ENCODE measurements at places on chromosomes 1 and 21.

DNA sequence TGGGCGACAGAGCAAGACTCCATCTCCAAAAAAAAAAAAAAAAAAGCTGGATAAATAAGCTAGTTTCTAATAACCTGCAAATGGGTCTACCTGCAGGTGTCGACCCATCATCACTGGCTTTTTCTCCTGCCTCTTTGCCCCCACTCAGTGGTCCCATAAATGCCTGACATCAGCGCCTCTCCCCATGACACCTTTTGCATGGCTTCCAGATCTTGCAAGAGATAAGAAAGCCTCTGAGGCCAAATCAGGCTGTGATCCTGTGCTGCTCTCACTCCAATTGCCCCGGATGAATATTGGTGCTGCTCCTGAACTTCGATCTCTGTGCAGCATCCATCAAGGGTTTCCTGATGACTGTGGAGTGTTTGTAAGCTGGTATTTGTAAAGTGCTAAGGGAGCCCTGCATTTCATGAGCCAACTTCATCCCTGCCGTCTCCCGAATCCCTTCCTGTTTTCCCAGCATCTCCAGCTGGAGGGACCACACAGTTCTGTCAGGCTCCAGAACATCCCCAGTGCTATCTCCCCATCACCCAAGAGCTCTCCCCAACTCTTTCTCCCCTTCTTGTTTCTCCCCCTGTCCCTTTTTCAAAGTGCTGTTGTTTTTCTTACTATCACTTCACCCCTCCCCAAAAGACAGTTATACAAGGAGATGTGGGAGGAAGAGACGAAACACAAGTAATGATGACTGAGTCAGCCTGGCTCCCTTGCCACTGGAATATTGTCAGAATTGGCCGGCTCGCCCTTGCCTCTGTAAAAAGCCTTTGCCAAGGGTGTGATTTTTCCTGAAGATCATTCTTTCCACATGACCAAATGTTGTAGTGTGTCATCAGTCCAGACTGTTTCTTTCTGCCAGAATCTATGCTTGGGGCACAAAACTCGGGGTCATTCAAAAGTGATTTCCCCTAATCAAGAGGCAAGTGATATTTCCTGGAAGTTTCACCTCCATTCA, 2.8 kb upstream of the EFHD2 start:
- DNase-seq, result no peak

- no peak for DNase-seq
Measured at GRCh38 chr1:32878183-32878582, 7.5 kb upstream of the FNDC5 start.

DNA sequence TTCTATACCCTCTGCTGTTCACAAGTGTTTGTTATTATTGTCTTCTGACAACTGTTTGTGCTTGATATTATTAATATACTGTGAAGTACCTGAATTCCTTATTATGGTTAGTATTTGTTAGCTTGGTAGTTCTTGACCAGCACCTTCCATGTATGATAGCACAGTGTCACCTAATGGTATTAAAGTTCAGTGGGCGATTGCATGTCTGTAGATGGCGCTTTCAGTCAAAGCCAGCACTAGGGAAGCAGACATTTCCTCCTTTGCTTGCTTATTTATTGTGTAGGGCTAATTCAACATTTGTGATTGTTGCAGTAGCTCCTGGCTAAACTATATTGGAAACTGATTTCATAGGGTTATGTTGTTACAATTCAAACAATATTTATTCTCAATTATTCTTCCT, 218.0 kb downstream of the ZP4 start:
- DNase-seq, result no peak

DNA sequence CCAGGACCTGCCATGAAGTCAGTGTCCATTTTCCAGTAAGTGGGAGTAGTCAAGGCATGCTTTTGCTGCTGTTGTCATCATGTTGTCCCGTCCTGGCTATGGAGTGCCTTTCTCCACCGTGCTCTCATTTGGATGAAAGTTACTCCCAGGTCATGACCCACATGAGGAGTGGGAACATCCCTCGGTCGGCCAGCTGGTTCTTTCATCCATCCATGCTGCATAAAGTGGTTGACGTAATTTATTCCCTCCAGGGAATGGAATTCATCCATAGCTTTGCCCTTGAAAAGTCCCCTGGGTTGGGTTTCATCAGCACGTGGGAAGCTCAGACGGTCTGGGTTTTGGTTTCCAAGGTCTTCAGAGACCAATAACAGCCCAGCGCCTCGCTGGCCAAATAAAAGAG, 11.6 kb downstream of the PLA2G2A start:
- DNase-seq, result no peak

DNA sequence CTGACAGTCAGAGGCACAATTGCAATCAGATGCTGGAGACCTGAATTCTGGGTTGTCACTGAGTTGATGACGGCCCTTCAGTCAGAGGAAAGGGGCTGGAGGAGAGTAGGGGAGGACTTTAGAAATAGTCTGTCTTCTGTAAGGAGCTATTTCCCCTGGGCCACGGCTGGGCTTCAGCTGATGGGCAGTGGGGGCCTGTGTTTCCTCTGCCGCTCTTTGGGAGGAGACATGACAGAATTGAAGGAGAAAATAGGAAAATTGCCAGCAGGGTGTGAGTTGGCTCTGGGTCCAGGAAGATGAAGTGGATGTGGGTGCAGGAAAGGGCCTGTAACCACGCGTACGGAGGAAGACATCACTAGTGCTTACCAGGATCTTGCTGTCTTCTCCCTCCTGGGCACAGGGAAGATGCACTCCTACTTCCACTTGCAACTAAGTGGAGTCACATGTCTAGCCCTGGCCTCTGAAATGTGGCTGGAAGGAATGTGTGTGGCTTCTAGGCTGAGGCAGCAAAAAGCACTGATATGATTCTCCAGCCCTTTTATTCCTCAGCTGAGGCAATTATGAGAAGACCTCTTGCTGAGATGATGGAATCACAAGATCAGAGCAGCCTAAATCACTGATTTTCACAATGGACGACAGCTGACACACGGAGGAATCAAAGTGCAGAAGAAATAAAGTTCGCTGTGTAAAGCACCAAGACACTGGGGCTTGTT, 250.0 kb downstream of the GRIK3 start:
- no peak for DNase-seq

DNA sequence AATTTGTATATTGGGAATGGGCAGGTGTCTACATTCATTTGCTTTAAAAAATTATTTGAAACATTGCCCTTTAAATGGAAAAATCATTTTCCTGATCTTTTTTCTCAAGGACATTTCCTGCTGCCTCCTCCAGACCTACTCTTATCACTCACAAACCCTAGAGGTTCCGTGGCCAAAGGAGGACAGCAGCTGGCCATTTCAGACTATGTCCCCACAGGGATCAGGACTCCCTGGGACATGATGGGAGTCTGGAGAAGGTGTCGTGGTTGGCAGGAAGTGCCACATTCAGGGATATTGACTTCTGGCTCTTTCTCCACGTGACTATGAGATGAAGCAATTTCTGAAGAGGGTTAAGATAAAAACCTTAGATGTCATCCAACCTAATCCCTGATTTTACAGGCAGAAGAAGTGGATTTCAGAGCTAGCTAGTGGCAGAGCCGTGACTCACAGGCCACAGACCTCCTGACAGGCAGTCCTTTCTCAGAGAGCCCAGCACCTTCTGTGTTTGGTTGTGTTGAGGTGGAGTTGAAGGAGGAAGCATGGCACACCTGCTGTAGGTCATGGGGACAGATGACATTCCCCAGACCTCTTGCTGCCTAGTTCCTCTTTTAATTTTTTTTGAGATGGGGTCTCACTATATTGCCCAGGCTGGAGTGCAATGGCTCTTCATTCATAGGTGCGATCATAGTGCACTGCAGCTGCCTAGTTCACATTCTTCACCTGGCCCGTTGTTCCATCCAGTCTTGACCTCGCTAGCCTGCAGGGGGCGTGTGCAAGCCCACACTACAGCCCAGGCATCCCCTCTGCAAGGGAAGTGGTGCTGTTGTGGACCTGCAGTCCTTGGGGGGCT, 25.5 kb upstream of the IL10 start:
- no peak for DNase-seq

DNA sequence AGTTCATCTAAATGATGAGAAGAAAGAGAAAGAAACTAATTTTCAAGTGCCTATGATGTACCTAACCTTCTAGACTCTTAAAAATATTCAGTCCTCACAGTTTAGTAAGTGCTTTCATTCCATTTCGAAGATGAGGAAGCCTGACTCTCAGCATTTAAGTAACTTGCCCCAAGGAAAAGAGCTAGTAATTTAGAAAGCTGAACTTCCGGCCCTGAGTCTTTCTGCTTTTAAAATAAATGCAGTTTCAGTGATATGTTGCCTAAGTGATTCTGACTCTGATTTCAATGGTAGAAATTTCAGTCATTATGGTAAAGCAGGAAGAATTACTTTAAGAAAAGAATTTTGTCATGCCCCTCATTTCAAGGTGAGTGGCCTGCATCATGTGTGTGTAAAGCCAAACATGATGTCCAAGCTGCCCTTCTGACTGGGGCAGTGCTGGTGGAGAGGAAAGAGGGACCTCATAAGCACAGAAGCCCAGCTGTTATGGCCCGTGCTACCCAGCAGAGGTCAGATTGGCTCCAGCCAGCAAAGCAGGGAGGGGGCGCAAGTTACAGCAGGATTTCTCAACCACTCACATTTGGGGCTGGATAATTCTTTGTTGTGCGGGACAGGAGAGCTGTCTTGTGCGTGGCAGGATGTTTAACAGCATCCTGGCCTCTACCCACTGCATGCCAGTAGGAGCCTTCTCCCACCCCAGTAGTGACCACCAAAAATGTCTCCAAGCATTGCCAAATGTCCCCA, 10.7 kb downstream of the ATP1A4 start:
- no peak for DNase-seq

- no peak for DNase-seq
Measured at GRCh38 chr1:37458551-37458950, 15.8 kb upstream of the ZC3H12A start.

- no peak for DNase-seq
Measured at GRCh38 chr1:77282187-77282865, 507 bp downstream of the AK5 start.

GRCh38 chr1:231808990-231809389, 182.4 kb downstream of the DISC1 start:
- DNase-seq, result no peak

DNA sequence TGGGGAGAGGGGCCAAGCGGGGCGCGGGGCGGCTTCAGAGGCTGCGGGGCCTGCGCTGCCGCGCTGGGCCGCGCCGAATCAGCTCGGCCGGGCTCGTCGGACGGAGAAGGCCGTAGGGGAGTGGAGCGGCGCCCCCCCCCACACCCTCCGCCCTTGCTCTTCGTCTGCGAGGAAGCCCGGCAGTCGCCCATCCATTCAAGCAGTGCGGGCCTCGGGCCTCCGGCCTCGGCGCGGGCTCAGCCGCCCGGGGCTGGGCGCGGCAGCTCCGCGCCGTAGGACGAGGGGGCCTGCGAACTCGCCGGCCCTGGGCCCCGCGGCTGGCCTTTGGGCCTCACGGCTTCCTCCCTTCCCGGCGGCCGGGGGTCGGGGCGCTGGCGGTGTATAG, 564 bp downstream of the CTPS1 start:
- no peak for DNase-seq

DNA sequence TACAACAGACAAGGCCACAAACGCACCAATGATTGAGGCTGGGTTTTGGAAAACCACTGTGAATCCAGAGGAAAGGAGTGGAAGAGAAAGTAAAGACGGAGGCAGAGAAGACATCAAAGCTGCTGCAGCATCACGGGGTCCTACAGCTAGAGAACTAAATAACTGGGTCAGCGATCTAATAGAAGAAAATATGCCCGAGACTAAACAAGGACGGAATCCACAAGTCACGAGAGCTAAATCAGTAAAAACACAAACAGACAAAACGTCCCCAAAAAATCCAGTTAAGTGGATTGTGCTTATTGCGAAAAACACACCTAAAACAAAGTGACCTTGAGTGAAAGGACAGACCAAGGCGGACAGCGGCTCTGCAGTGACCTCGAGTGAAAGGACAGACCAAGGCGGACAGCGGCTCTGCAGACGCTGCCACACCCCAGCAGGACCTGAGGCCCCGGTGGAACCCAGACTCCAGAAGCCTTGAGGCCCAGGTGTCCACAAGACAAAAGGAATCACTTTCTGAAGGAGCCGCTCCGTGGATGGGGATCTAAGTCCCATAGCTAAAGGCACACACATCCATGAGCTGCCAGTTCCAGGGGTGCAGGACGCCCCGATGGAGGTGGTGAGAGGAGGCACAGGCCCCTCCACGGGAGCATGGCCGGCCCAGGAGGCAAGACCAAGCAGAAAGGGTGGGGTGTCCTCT, 6.0 kb downstream of the FTCD start:
- no peak for DNase-seq

DNA sequence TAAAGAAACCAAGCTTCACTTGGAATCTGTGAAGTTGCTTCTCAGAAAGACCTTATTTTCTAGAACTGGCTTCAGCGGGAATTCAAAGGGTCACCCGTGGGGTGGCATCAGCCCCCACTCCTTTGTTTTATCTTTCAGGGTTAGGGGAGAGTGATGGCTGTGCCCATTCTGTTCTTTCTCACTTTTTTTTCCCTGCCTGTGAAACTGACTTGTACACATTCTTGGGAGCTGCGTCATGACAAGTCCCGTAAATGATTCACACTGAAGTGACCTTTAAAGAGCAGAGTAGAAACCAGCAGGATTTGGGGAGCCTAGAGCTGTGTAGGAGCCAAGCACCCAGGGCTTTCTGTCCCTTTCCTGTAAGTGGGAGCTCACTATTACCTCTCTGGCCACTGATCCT, 43.8 kb downstream of the SLC44A3 start:
- peak; percentile 82 for DNase-seq

- DNase-seq, result no peak
Measured at GRCh38 chr1:72601035-72601674, 318.8 kb upstream of the NEGR1 start.

DNA sequence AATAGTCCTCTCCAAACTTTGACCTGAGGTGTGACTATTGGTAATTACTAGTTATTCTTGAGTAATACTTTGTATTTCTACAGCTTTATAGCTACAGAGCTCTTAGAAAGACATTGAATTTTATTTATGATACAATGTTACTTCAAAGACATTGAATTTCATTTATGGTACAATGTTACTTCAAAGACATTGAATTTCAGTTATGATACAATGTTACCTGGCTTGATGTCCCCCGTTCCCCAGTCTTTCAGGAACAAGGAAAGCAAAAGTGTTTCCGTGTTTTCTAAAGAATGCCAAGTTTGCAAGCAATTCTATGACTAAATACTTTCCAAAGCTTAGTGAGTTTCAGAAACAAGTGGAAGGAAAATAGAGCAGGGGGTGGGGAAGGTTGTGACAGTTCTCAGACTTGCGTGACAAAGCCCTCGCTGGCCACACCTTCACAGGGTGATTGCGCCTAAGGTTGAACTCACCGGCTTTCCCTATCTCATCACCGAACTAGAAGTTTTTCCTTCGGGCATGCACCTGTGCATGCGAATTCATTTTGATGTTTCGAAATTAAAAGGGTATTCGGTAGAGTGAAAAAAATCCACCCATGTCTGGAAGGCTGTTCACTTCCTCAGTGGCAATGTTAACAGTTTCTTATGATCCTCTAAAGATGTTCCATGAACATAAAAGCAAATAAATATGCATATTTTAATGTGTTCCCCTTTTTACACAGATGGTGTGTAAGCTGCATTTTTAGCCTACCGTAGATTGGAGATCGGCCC, 909 bp upstream of the PAXBP1 start:
- DNase-seq, result no peak

- DNase-seq, result no peak
Measured at GRCh38 chr1:178726087-178726517, 1.1 kb downstream of the RALGPS2 start.

- DNase-seq, result no peak
Measured at GRCh38 chr1:48823168-48823567, 46.5 kb upstream of the BEND5 start.
